ENCODE measurements at places on chromosomes 2 and 18.
A peak's percentile ranks its signal among the peaks of the same experiment; 100 is the strongest.

GRCh38 chr2:213934560-213934959 is 476.3 kb upstream of the VWC2L start:
- DNase-seq: peak; percentile 11

DNA sequence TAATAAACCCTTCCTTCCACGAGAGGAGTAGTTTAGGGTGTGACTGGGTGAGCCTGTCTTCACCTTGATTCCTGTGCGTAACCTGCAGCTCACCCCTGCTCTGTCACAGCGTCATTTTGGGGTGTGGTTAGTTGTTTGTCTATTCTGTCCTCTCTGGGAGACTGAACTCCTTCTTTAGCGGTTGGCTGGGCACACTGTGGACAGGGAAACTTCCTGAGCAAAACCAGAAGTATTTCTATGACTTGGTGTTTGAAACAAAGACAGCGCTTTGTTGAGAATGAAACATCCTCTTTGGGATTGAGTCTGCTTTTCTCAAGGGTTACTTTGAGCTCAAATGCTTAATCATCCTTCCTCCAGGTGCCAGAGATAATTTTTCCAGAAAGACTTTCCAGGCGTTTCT is 270.7 kb downstream of the HRH4 start:
- DNase-seq: no peak

GRCh38 chr2:22855761-22856184 is 529.2 kb upstream of the KLHL29 start:
- DNase-seq: no peak

- DNase-seq: peak; percentile 99
These were observed 42.5 kb downstream of the COPS8 start for GRCh38 chr2:237128026-237128703.

DNA sequence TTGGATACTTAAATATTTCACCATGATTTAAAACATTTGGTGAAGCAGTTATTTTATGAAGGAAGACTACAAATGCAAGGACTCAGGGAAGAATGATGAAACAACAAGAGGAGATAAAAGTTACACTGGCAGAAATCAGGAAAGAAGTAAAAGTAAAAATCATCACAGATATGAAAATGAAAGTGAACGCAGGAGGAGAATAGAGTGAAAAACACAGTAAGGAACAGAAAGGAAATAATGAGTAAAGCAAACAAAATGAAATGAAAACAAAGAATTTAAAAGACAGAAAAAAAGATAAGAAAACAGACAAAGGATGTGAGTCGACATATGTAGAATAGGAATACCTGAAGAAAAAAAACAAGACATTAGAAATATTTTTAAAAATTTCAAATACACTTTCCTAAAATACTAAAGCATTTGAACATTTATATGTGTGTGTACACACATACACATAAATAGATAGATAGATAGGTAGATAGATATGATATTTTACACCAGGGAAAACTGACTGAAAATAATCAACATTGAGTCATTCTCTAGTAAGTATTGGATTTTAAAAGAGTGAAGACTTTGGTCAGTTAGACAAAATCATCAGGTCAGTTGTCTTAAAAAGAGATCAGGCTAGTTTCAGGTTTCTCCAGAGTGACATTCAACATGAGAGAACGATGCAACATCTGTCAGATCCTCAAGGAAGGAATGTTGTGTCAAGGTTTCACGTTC is 12.1 kb upstream of the KDSR start:
- no peak for DNase-seq

- DNase-seq: no peak
These were observed 42.0 kb downstream of the WDR33 start for GRCh38 chr2:127768775-127769479.

- DNase-seq: no peak
These were observed 6.6 kb upstream of the NTSR2 start for GRCh38 chr2:11676640-11677039.

DNA sequence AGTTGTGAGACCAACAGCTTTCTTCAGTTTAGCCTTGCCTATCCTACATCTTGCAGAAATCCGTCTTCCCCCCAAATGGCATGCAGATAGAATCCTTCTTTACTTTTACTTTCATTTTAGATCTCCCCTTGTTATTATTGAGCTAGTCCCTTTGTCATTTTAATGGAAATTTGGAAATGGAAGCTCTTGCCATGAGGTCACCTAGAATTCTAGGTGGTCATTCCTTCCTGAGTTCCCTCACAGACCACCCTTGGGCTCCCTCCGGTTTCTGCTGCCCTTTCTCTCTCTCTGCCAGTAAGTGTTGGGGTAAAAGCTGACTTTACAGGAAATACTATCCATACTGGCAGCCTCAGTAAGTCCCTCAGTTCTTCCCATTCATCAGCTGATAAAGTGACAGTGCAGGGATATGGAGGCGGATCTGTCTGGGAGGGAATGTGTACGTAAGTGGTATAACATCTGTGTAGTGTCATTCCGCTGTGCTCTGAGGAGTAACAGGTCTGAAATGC is 30.2 kb downstream of the ARHGAP25 start:
- DNase-seq: no peak

DNA sequence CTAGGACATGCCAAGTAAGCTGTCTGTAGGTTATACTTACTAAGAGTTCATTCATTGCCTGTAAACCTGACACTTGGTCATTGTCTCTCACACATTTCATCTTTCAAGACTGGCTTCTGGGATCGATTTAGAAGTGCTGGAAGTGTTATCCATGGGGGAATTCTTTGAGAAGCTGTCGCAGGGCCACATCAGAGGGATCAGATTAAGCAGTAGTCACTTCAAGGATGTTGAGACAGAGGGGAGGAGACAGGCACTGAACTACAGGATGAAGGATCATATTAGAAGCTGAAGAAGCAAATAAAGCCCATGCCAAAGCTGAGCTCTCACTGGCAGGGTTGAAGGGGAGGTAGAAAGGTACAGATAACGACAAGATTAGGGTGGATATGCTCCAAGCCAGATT is 49.0 kb downstream of the CDK15 start:
- peak; percentile 44 for DNase-seq

DNA sequence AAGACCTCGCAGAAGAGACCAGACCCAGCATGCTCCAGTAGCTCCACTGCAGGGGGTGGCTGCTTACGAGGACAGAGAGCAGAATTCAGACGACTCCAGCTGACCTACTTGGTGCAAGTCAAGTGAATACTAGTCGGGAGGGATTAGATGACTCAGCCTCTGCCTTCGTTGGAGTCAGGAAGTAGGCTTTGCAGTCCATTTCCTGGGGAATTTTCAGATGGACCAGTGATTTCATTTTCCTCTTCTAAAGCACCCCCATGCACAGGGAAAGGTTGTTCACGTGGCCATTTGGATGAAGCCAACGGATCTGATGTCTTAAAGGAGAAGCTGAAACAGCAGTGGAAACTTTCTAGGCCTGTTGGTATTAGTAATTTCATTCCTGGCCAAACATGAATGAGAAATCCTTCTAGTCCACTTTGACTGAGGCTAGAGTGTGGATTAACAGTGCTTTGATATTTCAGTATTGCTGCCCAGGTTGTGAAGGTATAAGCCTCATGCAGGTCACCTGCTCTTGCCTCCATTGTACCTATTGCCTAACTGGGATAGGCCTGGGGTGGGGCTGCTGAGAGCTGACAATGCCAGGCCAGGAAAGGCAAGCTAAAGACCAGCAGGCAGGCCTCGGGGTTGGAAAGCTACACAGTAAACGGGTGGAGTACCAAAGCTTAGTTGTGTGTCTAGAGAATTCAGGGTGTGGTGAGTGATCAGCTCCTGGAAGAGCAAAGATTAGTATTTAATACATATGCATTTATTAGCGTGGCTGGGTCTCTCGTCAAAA is 117.6 kb upstream of the FOSL2 start:
- DNase-seq: peak; percentile 97

DNA sequence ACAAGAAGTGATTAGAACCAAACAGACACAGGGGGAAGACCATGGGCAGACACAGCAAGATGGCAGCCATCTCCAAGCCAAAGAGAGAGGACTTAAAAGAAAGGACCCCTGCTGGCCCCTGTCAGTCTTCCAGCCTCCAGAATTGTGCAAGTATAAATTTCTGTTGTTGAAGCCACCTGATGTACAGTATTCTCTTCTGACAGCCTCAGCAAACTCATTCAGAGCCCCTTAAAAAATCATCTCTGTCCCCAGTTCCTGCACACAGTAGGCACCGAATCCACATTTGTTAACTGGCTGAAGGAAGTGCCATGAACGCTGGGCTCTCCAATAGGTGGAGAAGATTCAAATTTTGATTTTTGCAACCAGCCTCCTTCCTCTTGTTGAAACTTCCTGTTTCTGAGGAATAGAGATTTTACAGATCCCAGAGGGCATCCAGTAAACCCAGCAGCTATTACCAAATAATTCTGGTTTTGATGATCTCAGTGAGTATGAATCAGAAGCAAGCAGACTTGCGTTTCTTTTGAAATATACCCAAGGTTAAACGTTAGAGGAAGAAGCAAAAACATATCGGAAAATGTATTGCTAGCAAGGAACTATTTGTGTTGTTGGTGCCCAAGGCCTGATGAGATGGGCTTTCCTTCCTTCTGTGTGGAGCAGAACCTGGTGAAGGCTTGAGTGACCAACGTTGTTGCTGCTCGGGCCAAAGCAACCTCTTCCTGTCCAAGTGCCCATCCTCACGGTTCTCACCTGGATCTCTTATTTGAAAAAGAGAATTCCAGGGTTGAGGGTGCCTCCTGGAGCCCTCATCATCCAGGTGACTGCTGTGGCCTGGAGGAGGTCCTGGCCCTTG is 47.7 kb upstream of the PLB1 start:
- peak; percentile 87 for DNase-seq

DNA sequence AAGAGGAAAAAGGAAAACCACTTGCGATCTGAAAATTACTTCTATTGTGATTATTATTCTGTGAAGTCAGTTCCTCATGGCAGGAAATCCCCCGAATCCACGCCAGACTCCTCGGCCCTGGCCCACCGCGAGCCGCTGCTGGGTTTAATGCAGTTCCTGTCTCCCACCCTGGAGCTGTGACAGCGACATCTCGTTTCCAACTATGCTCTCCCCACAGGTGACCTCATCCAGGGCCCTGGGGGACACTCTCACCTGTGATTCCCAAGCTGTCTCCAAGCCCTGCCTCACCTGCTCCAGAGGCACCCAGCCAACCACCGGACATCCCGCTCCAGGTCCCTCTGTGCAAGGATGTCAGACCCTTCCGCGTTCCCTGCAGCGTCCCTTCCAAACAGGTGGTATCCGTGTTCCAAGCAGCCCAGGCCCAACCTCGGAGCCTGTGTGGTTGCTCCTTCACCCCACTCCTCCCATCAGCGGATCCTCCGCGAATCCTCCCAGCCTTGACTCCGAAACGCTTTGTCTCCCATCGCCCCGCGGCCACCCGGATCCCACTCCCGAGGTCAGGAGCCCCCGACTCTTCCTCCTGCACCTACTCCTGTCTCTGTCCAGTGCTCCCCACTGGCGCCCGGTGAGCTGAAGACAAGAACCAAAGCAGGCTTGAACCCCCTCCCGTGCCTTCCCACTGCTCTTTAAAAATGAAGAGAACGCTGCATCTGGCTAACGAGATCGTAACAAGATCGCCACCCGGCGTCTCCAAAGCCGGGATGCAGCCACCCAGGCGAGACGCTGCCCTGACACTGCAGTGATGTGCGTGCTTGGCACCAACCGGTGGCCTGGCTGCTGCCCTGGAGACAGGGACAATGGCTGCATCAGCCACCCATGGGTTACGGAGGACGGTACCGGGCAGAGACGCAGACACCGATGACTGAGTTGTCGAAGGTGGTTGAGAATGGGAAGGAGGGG is 96.5 kb downstream of the NDUFA10 start:
- DNase-seq: no peak

GRCh38 chr2:19209575-19210341 is 148.7 kb downstream of the OSR1 start:
- no peak for DNase-seq

DNA sequence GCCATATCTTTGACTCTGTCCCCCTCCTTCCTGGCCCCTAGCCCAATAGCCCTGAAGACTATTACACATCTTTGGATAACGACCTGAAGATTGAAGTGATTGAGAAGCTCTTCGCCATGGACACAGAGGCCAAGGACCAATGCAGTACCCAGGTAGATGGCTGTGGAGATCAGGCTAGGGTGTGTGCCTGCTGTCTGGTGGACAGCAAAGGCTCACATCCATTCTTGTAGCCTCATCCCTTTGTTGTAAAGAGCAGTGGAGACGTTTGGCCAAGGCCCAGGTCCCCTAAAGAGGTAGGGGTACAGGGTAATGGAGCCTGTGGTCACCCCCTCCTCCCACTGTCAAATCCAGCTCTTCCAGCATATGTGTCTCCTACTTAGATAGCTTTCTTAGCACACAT is 81.4 kb downstream of the EPAS1 start:
- no peak for DNase-seq

- DNase-seq: no peak
These were observed 1.4 kb downstream of the SCYGR3 start for GRCh38 chr2:227613272-227613660.

DNA sequence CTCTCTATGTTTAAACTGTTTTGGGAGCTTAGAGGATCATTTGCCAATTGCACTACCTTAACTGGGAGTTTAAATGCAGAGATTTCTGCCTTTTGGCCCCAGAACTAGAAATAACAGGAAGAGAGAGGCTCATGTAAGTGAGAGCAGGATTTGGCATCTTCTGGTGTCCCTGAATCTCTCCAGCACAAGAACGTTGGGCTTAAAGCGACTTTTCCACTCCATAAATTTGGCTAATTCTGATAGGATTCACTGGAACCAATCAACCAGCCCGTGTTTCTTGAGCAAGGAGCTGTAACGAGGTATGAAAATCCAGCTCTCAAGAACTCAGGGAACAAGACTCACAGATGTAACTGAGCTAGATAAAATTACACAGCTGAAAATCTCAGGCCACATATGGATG is 181.0 kb downstream of the C1D start:
- no peak for DNase-seq

DNA sequence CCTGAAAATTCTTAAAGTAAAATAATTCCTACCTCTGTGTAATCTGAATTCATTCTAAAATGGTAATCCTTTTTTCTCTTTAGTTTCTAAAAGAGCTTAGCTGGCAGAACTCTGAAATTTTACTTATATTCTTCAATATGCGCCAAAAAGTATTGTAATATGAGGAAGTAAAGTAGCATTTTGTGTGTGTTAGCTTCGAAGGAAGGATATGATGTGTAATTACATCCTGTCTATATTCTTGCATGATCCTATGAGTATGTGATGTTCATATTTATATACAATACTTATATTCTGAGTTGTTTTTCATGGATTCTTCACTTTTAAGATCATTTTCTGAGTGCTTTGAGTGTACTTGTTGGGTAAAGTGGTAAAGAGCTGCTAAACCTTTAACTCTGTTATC is 402.9 kb upstream of the PKDCC start:
- DNase-seq: no peak

Data from EH (cell line).